ENCODE measurements at places on chromosomes 3 and 15. TPM values are rescaled to one million over a fixed set of nuclear protein-coding genes. Genes with fewer than 3 reads are reported as not detected.
A peak's percentile ranks its signal among the peaks of the same experiment; 100 is the strongest.

Gene SLC6A1
- not detected for polyA plus RNA-seq

DNA sequence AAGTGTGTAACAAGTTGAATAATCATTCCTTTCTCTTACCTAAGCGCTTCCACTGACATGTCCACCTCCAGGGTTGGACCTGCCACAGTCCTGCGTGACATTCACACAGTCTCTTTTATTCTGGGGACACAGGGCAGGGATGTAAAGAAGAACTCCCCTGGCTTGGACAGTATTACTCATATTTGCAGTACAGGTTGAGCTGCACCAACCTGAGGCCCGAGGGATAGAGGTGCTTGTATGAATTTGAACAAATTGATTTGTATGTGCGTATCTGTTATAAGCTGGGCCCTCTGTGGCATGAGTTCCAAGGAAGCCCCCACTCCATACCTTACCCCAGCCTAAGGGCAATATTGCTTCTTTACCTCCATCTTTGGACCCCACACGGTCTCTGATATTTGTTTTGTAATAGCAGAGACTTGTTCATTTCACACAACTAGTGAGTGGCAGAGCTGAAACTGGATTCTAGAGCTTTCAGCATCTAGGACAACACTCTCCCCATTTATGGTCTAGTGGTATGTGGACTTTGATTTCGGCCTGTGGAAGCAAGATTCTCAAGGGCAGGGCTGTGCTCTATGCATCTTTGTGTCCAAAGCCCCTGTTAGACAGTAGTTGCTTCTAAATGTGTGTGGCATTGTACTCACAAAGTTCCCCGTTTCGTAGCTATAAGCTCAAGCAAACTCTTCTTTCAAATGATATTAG, 39.2 kb downstream of the FAH start:
- H3K27me3 ChIP-seq, result no peaks in the 10 kb centered on the region
- no peak for DNase-seq
- no peak overlapping the region for H3K4me3 ChIP-seq
- no peaks in the 10 kb centered on the region for H3K4me1 ChIP-seq
- H3K36me3 ChIP-seq, result no peaks in the 10 kb centered on the region

Gene CLDN1
- not detected for polyA plus RNA-seq

Gene HDGFL3
- polyA plus RNA-seq, result 3.5 TPM

- H3K36me3 ChIP-seq, result no peaks in the 10 kb centered on the region
- no peak for DNase-seq
- peaks cover 8% of the 10 kb centered on the region for H3K4me1 ChIP-seq
- no peaks in the 10 kb centered on the region for H3K27me3 ChIP-seq
- no peak overlapping the region for H3K27ac ChIP-seq
Measured at GRCh38 chr3:177724020-177724638, 526.8 kb upstream of the TBL1XR1 start.

Gene TMEM207
- not detected for polyA plus RNA-seq

DNA sequence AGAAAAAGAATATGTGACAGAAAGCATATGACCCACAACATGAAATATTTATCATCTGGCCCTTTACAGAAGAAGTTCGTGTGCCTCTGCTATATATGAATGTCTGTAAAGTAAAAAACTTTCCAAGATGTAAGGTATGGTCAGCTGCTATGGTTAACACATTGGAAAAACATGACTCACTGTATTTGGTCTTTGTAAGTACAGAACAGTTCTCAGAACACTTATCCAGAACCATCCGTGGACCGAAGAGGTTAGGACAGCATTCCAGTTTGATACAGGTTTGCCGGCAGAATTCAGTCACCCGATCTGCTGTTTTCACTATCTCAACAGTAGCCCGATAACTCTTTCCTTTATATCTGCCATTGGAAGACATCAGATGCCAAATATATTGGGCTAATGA, 13.5 kb upstream of the STIMATE start:
- no peaks in the 10 kb centered on the region for H3K4me1 ChIP-seq
- H3K27me3 ChIP-seq, result no peaks in the 10 kb centered on the region
- peaks cover 14% of the 10 kb centered on the region for H3K36me3 ChIP-seq
- no peak overlapping the region for H3K4me3 ChIP-seq
- no peak overlapping the region for H3K27ac ChIP-seq
- no peak for DNase-seq

DNA sequence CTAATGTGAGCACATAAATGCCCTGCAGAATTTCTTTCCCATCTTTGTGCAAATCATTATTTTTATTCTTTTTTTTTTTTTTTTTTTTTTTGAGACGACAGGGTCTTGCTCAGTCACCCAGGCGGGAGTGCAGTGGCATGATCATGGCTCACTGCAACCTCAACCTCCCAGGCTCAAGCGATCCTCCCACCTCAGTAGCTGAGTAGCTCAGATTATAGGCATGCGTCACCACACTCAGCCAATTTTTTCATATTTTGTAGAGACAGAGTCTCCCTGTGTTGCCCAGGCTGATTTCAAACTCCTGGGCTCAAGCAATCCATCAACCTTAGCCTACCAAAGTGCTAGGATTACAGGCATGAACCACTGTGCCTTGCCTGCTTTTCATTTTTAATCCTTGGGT, 22.9 kb downstream of the DAG1 start:
- no peak overlapping the region for H3K4me3 ChIP-seq
- H3K27me3 ChIP-seq, result no peaks in the 10 kb centered on the region

DNA sequence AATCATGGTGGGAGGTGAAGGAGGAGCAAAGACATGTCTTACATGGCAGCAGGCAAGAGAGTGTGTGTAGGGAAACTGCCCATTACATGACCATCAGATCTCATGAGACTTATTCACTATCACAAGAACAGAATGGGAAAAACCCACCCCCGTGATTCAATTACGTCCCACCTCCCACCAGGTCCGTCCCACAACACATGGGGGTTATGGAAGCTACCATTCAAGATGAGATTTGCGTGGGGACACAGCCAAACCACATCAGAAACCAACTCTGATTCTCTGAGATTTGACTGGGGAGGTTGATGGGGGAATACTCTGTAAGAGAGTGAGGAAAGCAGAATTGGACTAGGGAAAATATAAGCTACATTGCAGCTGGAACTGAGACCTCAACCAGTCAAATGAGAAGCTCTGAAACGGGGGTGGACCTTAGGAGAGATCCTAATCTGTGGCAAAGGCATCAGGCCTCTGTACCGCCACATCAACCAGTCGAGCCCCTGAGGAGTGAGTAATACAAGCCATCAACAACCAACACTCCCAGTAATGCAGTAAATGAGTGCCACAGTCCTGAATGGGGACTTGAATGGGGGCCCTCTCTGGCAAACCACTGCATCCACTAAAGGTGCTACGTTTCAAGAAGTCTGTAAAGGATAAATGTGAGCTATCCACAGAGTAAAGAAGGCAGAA, 207.9 kb upstream of the GADL1 start:
- H3K27ac ChIP-seq, result no peak overlapping the region
- H3K4me3 ChIP-seq, result no peak overlapping the region
- H3K4me1 ChIP-seq, result no peaks in the 10 kb centered on the region
- H3K36me3 ChIP-seq, result no peaks in the 10 kb centered on the region
- H3K27me3 ChIP-seq, result no peaks in the 10 kb centered on the region

GRCh38 chr15:77029166-77030047, 34.5 kb downstream of the PSTPIP1 start:
- H3K4me1 ChIP-seq, result no peaks in the 10 kb centered on the region
- H3K36me3 ChIP-seq, result peaks cover 31% of the 10 kb centered on the region
- no peaks in the 10 kb centered on the region for H3K27me3 ChIP-seq
- H3K27ac ChIP-seq, result no peak overlapping the region
- no peak for DNase-seq

DNA sequence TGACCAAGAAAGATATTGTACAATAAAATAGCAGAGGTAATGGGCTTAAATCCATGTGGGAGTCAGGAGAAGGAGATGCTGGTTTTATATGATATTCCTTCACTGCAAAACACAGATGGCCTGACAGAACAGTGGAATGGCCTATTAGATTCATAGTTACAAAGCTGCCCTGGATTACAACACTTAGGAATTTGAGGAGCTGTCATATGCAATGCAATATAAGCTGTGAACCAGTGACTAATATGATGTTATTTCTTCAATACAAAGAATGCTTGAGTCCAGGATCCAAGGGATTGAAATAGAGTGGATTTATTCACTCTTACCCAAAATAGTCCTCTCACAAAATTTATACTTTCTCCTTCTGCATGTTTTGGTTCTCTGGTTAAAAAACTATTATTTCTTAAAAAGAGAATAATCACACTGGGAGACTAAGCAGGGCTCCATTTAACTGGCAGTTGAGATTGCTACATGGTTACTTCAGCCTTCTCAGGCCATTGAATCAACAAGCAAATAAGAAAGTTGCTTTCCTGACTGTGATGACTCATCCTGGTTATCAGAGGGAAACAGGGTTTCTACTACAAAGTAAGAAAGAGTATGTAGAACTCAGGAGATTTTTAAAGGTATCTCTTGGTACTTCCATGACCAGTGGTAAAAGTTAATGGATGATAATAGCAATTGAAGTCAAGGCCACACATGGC, 79.8 kb upstream of the ZPLD1 start:
- H3K4me1 ChIP-seq, result no peaks in the 10 kb centered on the region
- no peak overlapping the region for H3K27ac ChIP-seq
- H3K27me3 ChIP-seq, result no peaks in the 10 kb centered on the region
- no peak overlapping the region for H3K4me3 ChIP-seq
- DNase-seq, result no peak
- no peaks in the 10 kb centered on the region for H3K36me3 ChIP-seq

Gene NR2E3
- polyA plus RNA-seq, result not detected

DNA sequence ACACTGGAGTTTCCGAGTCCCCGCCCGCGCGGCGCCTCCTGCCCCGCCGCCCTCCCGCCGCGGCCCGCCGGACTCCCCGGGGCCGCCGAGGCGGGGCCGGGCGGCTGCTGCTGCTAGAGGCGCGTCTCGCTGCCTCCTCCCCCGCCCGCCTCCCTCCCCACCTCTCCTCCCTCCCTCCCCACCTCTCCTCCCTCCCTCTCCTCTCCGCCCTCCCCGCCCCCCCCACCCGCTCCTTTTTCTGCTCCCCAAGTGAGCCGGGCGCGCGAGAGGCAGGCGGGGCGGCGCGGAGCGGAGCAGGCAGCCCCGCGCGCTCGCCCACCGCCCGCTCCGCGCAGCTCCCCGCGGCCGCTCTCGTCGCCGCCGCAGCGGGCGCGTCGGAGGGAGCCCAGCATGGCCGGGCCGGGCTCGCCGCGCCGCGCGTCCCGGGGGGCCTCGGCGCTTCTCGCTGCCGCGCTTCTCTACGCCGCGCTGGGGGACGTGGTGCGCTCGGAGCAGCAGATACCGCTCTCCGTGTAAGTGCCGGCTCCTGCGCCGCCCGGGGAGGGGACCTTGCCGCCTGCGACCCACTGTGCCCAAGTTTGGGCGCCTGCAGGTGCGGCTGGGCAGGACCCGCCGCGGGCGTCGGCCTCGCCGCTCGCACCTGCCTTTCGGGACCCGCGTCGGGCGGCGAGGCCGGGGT, at the start of gene CACNA2D3:
TSS of gene CACNA2D3 (plus strand) at position 229 of the 679 bp plus-strand sequence.
- no peak for DNase-seq

DNA sequence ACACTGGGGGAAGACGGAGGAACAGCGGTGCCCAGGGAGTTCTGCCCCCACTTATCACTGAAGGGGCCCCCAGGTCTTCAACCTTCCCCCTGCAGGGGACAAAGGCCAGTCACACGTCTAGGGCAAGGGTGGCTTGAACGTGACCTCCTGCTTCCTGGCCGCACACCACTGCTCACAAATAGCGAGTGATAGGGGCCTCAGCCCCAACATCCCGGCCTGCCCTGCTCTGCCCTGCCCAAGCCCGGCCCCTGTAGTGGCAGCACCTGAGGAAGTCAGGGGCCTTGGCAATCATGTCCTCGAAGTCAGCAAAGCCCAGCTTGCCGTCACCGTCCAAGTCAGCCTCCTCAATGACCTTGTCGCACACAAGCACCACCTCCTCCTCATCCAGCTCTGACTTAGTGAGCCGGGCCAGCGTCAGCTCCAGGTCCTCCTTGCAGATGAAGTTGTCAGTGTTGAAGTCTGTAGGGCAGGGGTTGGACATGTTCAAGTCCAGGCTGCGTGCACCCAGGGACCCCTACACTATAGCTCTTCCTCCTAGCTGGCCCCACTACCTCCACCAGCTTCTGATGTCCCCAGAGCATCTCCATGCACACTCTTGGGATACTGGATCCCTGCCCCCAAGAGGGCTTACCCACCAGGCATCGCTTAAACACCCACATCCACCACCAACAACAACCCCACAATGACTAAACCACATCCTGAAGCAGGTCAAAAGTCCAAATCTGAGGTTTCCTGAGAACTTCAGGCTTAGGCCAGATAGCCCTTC, 13.3 kb downstream of the SH2D7 start:
- H3K4me1 ChIP-seq, result peaks cover 46% of the 10 kb centered on the region
- DNase-seq, result no peak
- no peaks in the 10 kb centered on the region for H3K27me3 ChIP-seq

DNA sequence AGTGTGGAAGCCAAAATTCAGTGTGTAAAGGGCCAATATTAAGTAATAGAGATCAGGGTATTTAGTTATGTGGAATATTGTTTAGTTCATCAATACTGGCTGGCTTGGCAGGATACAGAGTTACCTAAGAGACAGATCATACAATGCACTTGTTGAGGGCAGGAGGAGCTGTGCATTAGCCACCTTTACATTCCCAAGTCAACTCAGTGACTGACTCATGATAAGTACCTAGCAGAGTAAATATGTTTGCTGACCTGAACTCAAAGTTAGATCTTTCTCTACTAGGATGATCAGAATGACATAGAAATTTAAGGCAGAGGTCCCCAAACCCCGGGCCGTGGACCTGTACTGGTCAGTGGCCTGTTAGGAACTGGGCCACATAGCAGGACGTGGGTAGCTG, 3.5 kb upstream of the ABHD17C start:
- peaks cover 11% of the 10 kb centered on the region for H3K4me1 ChIP-seq
- no peaks in the 10 kb centered on the region for H3K27me3 ChIP-seq
- no peak overlapping the region for H3K27ac ChIP-seq
- no peak for DNase-seq

Gene PLIN1
- not detected for polyA plus RNA-seq

- no peaks in the 10 kb centered on the region for H3K36me3 ChIP-seq
- no peak for DNase-seq
- no peaks in the 10 kb centered on the region for H3K4me1 ChIP-seq
- no peak overlapping the region for H3K4me3 ChIP-seq
- no peak overlapping the region for H3K27ac ChIP-seq
Measured at GRCh38 chr15:86384186-86384585, 304.5 kb downstream of the AGBL1 start.

DNA sequence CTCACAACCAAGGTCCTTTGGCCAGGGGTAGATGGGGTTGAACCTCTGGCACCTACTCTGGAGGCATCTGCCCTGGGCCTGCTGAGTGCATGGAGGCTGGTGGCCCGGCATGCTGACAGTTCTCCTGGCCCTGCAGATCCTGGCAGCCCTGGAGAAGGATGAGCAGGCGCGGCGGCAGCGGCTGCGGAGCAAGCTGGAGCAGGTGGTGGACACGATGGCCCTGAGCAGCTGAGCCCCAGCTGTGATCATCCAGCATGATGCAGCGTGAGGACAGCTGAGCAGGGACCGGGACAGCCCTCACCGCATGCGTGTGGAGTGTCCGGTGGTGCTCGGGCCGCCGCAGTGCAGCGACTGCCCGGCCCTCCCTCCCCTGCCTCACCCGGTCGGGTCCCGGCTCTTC, 50.9 kb downstream of the PLXNA1 start:
- no peak overlapping the region for H3K27ac ChIP-seq
- H3K36me3 ChIP-seq, result no peaks in the 10 kb centered on the region
- no peaks in the 10 kb centered on the region for H3K27me3 ChIP-seq
- DNase-seq, result peak; percentile 44
- no peak overlapping the region for H3K4me3 ChIP-seq
